ENCODE measurements at places on chromosomes 6 and 20.

GRCh38 chr6:39821742-39822532, 29.8 kb downstream of the DAAM2 start:
- DNase-seq, result no peak

- no peak for DNase-seq
Observed at GRCh38 chr6:113489952-113490746, 367.0 kb upstream of the MARCKS start.

- DNase-seq, result no peak
Observed at GRCh38 chr6:37994223-37994622, 174.7 kb downstream of the ZFAND3 start.

DNA sequence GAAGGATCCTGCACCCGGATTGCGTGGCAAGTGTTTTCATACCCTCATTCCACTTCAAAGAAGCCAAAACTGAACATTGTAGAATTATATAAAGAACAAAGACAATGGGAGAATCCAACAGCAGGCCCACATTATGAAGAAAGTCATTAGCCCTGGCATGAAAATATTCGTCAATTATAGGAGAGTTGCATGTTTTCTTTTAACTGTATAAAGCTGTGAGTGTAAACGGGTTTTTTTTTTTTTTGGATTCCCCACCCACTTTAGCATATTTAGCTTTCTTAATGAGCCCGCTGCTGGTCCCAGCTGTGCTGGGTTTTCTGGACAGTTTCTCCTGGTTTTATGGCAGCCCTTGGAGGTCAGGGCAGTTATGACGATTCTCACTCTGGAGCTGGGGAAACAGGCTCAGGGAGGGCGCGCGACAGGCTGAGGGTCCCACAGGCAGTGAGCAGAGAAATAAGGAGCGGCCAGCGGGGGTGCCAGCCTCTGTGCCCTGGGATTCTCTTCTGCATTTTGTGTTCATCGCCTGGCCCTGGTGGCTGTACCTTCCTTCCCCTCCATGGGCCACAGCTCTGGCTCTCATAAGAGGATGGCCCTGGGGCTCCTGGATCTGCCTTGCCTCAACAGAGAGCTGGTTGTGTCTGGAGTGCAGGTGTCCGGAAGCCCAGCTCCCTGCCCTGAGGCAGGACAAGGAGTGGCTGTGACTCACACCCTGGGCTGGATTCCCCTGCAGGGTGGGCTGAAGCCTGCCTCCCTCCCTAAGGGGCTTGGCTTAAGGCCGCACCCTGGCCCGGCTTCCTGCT, 24.1 kb upstream of the SULF2 start:
- no peak for DNase-seq

DNA sequence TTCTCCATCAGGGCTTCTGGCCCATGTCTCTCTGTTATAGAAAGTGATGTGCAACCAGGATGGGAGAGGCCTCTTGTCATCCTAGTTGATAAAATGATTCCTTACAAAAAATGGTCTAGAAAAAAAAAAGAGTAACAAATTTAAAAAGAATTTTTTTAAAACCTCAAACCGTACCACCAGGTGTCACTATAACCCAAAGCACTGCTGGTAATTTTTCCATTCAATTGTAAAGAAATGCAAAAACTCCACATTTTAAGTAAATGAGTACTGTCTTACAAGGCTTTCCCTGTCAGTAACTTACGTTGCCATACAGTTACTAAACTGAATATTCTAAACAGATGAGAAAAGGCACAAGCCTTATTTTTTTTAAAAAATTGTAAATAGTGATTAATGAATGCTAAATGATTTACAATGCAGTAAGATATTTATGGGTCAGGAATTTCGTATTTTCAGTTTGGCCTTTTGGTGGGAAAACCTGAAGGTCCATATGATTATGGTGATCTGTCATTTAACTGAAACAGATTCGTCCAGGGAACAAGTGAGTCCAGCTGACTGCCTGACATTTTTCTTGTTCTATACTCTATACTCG, 95.4 kb downstream of the OGFRL1 start:
- DNase-seq, result no peak

GRCh38 chr6:39752835-39753724, 27.9 kb upstream of the KIF6 start:
- no peak for DNase-seq

- no peak for DNase-seq
Observed at GRCh38 chr6:34447910-34448309, 18.0 kb upstream of the PACSIN1 start.
